Left lung (tissue), 14 donors: ENCODE measurements at places on chromosomes 4 and X.

DNA sequence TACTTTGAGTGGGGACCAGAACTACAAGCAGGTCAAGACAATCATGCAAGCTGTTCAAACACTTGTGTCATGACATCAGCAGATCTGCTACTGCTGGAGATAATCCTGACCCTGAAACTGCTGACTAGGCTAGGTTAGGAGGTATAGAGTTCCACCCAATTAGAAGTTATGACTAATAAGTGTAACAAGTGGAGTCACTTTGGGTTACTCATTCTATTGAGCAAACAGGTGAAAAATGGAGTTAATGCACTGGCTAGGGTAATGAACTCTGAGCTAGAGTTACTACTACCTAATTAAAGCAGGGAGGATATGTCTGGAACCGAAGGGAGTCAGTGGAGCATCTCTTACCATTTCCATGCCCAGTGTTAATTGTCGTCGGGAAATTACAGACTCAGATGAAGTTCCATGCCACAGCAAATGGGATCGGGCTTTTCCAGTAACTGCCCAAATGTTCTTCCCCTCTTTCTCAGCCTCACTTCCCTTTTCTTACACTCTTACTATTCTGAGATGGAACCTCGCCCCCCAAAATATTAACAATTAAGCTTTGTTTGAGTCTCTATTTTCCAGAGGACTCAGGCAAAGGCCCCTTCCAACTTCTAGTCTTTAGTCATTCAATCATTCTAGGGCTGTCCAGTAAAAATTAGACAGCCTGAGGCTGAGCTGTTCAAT, 19.8 kb upstream of the MANBA start:
- no peak for DNase-seq

DNA sequence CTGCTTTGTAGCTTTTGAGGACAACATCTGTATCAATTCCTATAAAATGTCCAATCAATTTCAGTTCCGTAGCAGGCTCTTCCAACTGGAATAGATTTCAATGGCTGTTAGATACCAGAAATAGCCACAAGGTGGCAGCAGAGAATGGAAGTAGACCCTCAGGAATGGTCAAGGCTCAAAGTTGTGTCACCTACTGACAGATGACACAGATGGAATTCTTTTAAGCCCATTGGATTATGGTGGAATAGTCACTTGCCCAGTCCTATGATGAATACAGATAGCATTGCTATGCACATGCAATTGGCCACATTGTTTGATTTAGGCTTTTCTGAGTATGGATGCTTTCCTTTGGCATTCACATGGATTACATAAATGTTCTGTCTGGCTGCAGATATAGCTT, 130.4 kb upstream of the RADX start:
- peak; percentile 36 for DNase-seq

DNA sequence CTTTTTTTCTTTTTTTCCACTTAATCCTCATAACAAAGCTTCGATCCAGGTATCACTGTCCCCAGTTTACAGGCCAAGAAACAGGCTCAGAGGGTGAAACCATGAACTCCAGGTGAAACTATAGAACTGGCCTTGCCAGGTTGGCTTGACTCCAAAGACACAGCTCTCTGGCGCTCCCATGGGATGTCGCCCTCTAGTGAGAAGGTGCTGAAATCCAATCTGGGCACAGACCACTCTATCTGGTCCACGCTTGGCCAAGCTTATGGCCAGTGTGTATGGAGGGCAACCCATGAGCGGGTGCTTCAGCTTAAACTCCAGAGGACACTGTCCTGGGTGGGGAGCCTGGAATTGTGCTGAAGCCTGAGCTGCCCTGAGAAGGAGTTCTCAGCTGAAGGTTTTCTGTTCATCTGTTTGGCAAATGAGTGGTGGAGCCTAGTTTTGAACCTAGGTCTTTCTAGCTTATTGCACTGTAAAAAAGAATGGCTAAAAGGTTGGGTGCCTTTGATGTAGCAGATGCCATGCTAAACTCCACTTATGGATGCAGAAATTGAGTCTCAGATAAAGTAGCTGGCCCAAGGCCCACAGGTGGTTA, 70.5 kb downstream of the SEL1L3 start:
- no peak for DNase-seq

- no peak for DNase-seq
Observed at GRCh38 chr4:141026900-141027299, 106.4 kb downstream of the RNF150 start.

GRCh38 chrX:2697741-2698299, 6.7 kb downstream of the CD99 start:
- no peak for DNase-seq

DNA sequence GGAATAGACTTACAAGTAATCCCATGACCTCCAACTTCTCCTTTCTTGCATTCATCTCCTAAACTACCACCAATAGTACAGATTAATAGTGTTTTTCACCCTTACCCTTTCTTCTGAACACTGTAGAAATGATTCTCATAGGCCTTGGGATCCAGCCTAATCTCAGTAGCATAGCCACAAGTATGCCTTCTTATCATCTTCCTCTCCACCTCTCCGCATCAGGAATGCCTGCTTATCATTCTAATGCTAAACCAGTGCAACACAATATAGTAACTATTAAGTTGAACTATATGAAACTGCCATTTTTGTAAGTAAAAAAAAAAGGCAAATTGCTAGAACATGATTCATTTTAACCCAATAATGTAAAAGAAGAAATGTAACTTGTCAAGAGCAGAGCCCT, 79.5 kb upstream of the IL2 start:
- DNase-seq, result no peak
